Fibroblast of lung (primary cell): ENCODE measurements at places on chromosomes 7 and 10. TPM values are rescaled to one million over a fixed set of nuclear protein-coding genes. Genes with fewer than 3 reads are reported as not detected.

The ASB10 gene
- total RNA-seq, result not detected in 2 replicates

The FAM25C gene
- total RNA-seq, result not detected in 2 replicates

The DLX6 gene
- under 0.01 TPM in 1 of 2 replicates, not detected in the other for total RNA-seq

The PNLIPRP3 gene
- total RNA-seq, result not detected in 2 replicates

The LRRTM3 gene
- total RNA-seq, result not detected in 2 replicates

The PIK3AP1 gene
- 0.17 and 0.26 TPM in 2 replicates for total RNA-seq

The ACTR3C gene
- 0.50 and 2.6 TPM in 2 replicates for total RNA-seq

The AZGP1 gene
- not detected in 2 replicates for total RNA-seq
